Choroid plexus epithelial cell (primary cell): ENCODE measurements at places on chromosomes 13 and 19.

- DNase-seq: no peak
Observed at GRCh38 chr13:37594550-37594949, 4.0 kb downstream of the POSTN start.

- no peak for DNase-seq
Observed at GRCh38 chr13:33352041-33352440, 66.5 kb upstream of the STARD13 start.

DNA sequence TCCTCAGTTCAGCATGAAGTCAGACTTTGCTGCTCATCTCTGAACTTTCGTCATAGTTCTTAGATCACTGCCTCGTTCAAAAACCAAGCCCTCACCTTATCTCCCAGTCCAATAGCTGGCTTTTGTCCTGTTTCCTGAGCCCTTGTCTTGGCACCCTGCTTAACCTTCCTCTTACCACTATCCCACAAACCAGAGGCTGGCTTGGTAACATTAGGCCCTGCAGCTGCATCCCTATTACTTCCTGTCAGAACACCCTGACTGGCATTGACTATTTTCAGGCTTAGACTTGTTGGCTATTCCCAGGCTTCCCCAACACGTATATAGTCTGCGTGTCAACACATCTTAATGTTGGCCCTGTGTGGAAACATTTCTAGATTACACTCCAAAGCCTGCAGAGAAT, 172.4 kb downstream of the VWA8 start:
- DNase-seq: no peak

DNA sequence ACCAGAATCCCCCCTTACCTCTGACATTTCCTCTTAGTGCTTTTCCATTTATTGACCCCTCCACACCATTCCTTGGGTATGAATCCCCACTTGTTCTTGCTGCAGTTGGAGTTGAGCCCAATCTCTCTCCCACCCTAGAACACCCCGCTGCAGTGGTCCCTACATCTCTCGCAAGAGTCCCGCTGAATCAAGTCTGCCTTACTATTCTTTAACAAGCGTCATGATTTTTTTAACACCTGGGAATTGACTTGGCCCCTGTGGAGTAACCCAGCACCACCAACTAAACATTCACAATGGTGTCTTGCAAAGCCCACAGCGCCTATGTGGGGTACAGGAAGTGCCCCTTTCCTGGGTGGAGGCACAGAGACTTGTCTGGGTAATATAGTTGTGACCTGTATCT, 13.2 kb upstream of the ZNF599 start:
- no peak for DNase-seq

GRCh38 chr19:39405958-39406655, 540 bp upstream of the ZFP36 start:
- peak; percentile 44 for DNase-seq

- DNase-seq: no peak
Observed at GRCh38 chr19:38554676-38555141, 63.0 kb downstream of the MAP4K1 start.

- DNase-seq: no peak
Observed at GRCh38 chr13:44078806-44079376, 199.2 kb downstream of the LACC1 start.

DNA sequence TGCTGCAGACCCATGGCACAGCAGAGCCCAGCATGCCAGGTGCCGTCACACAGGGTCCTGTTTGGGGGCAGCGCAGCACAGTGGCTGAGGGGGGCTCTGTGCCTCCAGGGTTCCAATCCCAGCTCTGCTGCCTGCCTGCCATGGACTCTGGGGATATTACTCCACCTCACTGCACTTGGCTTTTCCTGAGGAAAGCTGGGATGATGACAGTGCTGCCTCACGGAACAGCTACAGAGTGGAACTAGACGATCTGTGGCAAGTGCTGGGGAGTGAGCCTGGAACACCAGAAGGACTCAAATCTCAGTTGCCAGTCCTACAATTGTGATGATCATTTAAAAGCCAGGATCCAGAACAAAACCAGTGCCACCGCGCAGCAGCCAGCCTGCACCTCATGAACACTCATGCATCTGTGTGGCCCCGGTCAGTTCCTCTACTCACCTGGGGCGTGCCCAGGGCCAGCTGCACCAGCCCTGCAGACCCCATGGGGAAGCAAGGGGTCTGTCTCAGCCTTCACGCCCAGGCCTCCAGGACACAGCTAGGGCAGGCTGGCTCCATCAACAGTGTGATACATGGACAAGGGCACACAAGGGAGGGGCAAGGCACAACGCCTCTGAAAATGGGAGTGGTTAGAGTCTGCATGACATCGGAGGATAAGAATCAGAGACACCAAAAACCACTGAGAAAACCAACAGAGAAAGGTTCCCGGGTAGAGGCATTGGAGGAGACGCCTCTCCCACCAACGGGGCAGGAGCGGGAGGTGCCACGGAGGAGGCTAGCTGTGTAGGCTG, 55.2 kb downstream of the ATP7B start:
- DNase-seq: no peak

GRCh38 chr13:29578300-29579085, 17.0 kb downstream of the SLC7A1 start:
- no peak for DNase-seq

DNA sequence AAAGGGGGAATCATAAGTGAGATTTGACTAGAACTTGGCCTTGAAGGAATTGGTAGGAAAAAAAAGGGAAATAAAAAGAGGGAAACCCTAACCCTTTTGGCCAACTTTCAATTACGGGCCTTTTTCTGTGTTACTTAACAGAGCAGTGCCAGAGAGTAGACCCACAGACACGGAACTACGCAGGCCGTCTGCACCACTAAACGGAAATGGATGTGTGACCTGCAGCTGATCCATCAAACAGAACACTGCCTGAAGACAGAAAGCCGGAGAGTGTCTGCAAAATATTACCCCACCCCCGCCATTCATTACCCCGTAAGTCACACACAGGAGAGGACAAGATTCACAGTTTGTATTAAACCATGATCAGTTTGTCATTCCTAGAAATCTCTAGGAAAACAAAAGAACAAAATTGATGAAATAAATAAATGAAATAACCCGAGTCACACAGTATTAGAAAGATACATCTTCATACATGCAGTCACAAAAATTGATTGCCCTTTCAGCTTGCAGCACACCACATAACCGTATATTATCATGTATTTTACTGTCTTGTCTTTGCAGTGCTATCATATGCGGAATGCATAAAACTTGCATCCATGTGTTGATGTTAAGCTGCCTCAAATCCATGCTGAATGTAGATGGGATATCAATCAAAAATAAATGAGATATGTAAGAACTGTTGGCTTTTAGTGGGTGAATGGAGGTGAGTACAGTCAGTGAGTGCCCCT, 424.7 kb downstream of the IRS2 start:
- no peak for DNase-seq

DNA sequence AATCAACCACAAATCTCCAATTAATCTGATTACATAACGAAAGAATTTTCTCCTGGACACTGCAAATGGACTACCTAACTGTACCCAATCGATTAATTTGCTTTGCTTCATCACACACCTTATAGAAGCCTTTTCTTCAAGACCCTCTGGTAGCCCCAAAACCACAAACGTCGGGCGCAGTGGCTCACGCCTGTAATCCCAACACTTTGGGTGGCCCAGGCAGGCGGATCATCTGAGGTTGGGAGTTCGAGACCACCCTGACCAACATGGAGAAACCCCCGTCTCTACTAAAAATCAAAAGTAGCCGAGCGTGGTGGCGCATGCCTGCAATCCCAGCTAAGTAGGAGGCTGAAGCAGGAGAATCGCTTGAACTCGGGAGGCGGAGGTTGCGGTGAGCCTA, 42.9 kb upstream of the ZNF429 start:
- DNase-seq: no peak

- no peak for DNase-seq
Observed at GRCh38 chr19:6063576-6064335, 46.5 kb downstream of the RFX2 start.

DNA sequence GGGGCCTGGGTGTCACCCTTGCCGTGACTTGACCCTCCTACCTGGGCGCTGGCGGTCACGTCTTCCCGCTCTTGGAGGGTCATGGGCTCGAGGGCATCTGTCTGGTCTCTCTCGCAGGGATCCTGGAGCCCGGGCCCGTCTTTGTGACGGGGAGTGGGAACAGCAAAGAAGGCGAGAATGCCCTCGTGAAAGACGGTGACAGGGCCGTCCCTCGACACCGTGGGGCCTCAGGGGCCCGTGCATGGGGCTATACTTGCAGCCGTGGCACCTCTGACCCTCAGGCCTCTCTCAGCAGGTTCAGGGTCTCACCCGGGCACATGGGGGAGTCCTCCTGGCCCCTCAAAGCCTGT, 20.9 kb upstream of the MATK start:
- DNase-seq: no peak

- DNase-seq: peak; percentile 7
Observed at GRCh38 chr13:60759499-60759898, 362.5 kb downstream of the TDRD3 start.

GRCh38 chr13:81184556-81185265, 843.8 kb upstream of the SPRY2 start:
- no peak for DNase-seq

DNA sequence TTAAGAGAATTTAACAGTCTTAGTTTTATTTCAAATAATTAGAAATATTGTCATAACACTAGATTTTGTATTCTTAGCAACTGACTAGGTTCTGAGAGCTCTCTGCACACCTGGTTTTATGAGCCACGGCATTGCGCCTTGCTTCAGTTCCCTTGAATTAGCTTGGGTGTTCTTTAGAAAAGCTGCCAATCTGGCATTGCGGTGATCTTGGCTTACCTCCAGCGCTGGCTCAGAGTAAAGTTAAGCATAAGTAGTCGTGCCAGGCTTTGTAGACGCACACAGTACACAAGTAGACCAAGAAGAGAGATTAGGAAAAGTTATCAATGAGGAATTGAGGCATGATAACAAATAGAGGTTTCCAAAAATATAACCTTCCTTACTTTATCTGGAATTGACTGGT, 45.7 kb downstream of the TPP2 start:
- no peak for DNase-seq

DNA sequence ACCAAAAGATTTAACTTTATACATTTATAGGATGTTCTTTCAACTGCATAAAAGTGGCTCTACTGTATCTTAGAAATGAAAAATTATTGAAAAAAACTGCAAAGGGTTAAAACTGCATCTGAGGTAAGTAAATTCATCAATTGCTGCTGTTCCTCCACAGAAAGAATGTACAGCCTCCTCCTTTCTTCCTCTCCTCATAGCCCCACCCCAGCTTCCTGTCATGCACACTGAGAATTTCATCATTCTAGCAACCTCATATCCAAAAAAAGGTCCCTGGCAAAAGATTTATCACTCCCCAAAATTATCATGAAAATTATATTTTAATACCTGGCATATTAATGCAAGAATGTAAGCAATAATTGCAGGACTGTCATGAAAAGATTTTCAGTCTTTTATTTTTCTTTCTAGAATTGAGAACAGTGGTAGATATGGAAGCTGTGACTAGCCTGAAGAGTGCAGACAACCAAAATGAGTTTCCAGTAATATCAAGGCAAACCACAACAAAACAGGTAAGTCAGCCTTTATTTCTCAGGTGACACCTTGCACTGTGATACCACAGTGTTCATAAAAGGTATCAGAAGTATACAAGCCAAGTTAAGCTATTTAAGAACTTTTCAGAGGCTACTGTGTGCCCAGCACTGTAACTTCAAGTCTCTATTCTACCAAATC, 110.8 kb downstream of the SUCLA2 start:
- DNase-seq: peak; percentile 56

- DNase-seq: no peak
Observed at GRCh38 chr13:99395436-99395835, 88.2 kb upstream of the GPR183 start.
